ENCODE measurements at places on chromosomes 7 and 10.

DNA sequence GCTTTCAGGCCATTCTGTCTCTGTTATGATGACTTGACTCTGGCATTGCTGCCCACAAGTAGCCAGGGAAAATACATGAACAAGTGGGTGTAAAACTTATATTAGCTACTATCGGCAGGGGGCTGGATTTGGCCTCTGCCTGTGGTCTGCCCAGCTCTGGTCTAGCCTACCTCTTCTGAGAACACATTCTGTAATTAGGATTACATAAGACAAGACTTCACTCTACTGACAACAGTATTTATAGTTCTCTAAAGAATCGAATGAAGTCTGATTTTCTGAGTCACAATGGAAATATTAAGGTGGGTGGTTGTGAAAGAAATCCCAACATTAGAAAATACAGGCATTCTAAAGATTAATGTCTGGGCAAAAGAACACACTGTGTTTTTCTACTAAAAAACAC is 55.5 kb downstream of the DLD start:
- DNase-seq, result no peak

DNA sequence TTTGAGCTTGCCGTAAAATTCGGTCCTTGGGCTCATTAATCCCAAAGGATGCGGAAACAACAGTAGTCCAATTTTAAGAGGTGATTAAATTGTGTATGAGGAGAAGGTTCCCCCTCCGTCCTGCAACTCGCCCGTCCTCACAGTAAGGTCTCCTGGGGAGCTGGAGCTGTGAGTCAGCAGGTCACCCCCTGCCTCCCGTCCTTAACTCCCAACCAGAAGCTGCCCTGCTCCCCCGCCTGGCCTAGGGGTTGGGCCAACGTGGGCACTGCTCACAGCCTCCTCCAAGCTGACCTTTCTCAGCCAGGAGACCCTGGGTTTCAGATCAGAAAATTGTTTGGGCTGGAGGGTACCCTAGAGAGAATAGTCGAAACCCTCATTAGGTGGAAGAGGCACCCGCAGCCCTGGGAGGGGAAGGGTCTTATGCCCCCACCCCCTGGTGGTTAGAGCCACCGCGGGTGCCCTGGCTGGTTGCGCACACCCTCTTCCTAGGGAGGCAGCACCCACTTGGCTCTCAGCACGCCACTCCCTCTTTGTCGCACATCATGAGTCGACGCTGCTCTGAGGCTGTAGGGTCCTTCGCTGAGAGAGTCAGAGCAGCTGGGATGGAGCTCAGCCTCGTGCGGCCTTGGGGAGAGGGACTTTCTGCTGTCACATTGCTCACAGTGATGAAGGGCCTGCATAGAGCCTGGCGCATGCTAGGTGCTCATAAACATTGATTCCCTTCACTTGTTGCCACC is 131.2 kb downstream of the TACC2 start:
- DNase-seq, result no peak

- no peak for DNase-seq
Observed at GRCh38 chr7:18407385-18407784, 88.2 kb upstream of the HDAC9 start.

- no peak for DNase-seq
Observed at GRCh38 chr7:25756601-25757000, 395.4 kb upstream of the NFE2L3 start.

GRCh38 chr10:86659161-86659691 is 4.9 kb downstream of the OPN4 start:
- no peak for DNase-seq

DNA sequence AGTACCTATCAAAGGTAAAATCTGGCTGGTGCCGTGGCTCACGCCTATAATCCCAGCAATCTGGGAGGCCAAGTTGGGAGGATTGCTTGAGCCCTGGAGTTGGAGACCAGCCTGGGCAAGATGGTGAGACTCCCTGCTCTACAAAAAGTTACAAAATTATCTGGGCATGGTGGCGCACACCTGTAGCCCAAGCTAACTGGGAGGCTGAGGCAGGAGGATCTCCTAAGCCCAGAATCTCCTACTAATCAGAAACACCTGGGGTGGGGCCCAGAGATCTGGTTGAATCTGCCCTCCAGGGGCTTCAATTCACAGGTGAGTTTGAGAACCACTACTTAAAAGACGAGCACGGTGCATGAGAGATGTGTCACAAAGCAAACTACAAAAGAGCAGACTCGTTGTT is 2.4 kb downstream of the PLA2G12B start:
- no peak for DNase-seq

- DNase-seq, result no peak
Observed at GRCh38 chr7:44538093-44538797, 2.9 kb downstream of the NPC1L1 start.
